Right renal cortex interstitium (tissue), 3 donors: ENCODE measurements at places on chromosomes 3 and 15. TPM values are rescaled to one million over a fixed set of nuclear protein-coding genes. Genes with fewer than 3 reads are reported as not detected.

The XCR1 gene
- 0.18 TPM for polyA plus RNA-seq

DNA sequence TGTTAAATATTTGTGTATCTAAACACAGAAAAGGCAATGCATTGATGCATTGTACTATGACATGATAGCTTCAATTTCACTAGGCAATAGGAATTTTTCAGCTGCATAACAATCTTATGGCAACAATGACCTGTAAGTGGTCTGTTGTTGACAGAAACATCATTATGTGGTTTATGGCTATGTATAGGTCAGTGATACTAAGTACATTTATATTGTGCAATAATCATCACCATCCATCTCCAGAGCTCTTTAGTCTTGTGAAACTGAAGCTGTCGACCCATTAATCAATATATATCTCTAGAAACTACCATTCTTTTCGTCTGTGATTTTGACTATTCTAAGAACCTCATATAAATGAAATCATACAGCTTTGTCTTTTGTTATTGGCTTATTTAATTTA is 200.1 kb upstream of the ZNF717 start:
- no peak for DNase-seq

The DNAH1 gene
- 8.1 TPM for polyA plus RNA-seq

The MGLL gene
- 23.0 TPM for polyA plus RNA-seq

- DNase-seq: no peak
Observed at GRCh38 chr15:64426845-64427465, 33.4 kb upstream of the ZNF609 start.

DNA sequence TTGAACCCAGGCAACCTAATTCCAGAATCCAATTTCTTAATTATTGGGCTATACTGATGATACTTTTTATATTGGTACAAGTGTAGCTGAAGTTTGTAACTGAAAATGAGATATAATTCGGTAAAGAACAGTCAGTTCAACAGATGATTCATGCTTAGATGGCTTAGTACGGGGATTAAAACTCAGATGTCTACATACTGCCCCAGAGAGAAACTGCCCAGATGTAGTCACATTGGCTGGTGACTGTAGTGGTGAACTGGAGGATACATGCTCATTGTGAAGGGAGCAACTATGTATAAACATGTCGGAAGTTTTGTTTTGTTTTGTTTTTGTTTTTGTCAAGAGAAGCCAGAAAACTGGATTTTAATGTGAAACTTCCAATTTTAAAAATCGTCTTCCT is 179.6 kb downstream of the ADAMTSL3 start:
- no peak for DNase-seq

The RAD18 gene
- 9.6 TPM for polyA plus RNA-seq

The SAMD7 gene
- polyA plus RNA-seq: not detected

DNA sequence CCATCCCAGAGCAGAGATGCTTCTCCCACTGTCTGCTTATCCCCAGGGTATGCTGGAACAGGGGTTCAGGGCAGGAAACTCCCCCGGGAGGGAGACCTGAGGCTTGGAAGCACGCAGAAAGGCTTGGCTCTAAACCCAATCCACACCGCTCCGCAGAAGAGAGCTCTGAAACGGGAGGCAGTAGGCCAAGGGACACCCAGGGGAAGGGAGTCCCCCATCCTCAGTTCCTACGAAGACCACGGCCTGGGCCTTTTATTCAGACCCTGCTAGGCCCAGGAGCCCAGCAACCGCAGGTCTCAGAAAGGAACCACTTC is 1.8 kb upstream of the HAPLN3 start:
- DNase-seq: no peak
